ENCODE measurements at places on chromosomes 6 and 20. TPM values are rescaled to one million over a fixed set of nuclear protein-coding genes. Genes with fewer than 3 reads are reported as not detected.

MYMX gene
- total RNA-seq = not detected

FOXQ1 gene
- 6.2 TPM for total RNA-seq

SMOC2 gene
- total RNA-seq = not detected

ULBP1 gene
- 0.94 TPM for total RNA-seq

SULF2 gene
- 22.8 TPM for total RNA-seq

EMILIN3 gene
- 0.39 TPM for total RNA-seq

ZC2HC1B gene
- total RNA-seq = not detected

LCA5 gene
- 0.84 TPM for total RNA-seq

MCHR2 gene
- total RNA-seq = not detected

CRISP1 gene
- total RNA-seq = not detected

PSORS1C2 gene
- not detected for total RNA-seq

MAFB gene
- total RNA-seq = 0.16 TPM

PTGIS gene
- total RNA-seq = 0.02 TPM

VNN1 gene
- total RNA-seq = 0.07 TPM

HLA-G gene
- not detected for total RNA-seq

ELOVL4 gene
- total RNA-seq = 1.5 TPM

PNPLA1 gene
- not detected for total RNA-seq

C20orf204 gene
- total RNA-seq = 0.33 TPM

ELMO2 gene
- 19.5 TPM for total RNA-seq

LIME1 gene
- 8.9 TPM for total RNA-seq

C6orf15 gene
- not detected for total RNA-seq

BMP6 gene
- total RNA-seq = 18.8 TPM

MOG gene
- not detected for total RNA-seq

HACE1 gene
- total RNA-seq = 2.9 TPM

ANKEF1 gene
- 6.9 TPM for total RNA-seq

ALDH8A1 gene
- total RNA-seq = 0.11 TPM

CCDC28A gene
- total RNA-seq = 10.9 TPM

Measured in A549 treated with GW870086 at 1 μM for 4 hours (cell line).